ENCODE measurements at places on chromosomes 4 and X.

GRCh38 chr4:40349561-40350198 lies 14.5 kb downstream of the CHRNA9 start:
- DNase-seq: no peak

DNA sequence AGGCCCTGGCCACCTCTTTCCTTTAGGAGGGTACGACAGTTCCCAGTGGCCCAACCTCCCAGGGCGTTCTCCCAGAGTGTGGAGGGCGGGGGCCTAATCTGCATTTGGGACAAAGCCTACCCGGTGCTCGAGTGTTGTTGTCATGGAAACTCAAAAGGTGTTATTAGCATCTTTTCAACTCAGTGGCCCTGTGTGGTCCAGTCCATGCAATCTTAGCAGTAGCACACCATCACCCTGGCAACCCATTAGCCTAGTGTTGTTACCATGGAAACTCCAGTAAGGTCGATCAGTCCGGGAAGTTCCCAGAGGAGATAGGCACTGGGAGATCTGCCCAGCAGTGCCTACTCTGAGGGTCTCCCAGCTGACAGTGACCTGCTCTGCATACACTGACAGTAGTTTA lies 20.2 kb downstream of the APLN start:
- DNase-seq: no peak

- DNase-seq: no peak
Measured at GRCh38 chr4:40915318-40916217, 165.8 kb downstream of the NSUN7 start.

DNA sequence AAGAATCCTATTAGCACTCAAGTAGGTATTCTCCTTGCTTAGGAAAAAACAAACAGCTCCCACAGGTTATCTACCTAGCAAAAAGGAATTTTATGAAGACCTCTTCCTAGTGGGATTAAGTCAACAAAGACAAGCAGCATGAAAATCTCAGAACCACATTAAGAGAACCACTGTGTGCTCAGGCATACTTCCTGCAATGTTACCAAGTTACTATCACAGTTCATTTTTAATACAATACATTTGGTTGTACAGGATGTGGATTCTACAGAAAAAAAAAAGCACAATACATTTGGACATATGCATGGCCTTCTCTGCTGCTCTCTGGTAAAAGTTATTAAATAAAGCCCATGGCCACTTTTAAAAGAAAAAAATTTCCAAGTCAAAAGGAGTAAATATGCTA lies 193.7 kb downstream of the PPP3CA start:
- DNase-seq: no peak

- no peak for DNase-seq
Measured at GRCh38 chr4:131609039-131609438, 1540.1 kb upstream of the PCDH10 start.

DNA sequence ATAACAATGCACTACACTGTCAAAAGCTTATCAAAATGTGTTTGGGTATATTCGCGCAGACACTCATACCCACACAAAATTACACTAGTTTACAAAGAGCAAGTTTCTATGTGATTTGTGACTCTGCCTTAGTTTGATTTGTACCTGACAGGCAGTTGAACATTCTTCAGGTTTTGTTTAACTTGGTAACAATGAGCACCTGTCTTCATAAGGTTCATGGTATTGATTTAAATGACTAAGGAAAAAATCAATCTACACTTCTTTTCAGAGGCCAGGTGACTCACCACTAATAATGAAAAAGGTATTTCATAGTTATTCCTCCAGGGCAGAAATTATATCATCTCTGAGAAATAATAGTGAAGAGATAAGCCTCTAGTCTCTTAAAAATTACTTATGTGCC lies 1114.6 kb upstream of the AGA start:
- no peak for DNase-seq

DNA sequence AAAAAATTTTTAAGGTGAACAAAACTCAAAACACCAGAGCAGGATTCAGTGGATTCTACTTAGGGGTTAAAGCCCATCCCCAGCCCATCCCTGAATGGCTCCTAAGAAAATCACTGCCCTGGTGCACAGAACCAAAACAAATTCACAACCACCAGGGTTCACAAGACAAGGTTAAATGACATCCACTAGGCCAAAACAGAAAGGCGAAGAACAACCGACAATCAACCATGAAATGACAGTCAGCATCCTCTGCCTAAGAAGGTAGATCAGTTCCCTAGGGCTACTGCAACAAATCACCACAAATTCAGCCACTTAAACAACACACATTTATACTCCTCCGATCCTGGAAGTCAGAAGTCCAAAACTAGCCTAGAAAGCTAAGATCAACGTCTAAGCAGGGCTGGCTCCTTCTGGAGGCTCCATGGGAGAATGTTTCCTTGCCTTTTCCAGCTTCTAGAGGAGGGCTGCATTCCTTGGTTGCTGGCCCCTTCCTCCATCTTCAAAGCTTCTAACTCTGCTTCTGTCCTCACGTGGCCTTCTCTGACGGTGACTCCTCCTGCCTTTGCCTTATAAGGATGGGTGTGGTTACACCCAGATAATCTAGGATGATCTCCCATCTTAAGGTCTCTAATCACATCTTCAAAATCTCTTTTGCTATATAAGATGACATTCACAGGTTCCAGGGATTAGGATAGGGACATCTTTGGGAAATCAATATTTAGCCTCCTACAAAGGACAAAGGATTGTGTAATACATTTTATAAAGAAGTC lies 1.8 kb downstream of the CCNQ start:
- DNase-seq: no peak

DNA sequence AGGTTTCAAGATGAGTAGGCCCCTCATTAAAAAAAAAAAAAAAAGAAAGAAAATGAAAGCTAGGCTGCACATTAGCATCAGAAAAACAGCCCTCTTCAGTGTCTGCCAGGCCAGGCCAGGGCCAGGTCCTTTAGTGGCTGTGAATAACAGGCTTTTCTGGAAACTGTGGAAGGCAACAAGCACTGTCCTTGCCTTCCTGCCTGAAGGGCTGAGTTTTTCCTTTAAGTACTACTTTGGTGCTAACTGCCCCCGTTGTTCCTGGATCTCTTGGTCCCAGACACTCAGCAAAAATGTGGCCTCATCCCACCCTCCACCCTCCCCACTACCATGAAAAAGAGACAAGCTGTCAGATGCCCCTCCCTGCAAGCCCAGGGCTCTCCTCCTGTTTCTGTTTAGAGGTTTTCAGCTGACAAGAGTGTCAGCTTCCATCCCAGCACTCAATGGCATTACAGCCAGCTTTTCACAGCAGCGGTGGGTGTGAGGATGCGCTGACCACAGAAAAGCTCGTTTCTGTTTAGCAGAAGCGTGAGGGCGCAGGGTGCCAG lies 174.2 kb downstream of the NHS start:
- no peak for DNase-seq

DNA sequence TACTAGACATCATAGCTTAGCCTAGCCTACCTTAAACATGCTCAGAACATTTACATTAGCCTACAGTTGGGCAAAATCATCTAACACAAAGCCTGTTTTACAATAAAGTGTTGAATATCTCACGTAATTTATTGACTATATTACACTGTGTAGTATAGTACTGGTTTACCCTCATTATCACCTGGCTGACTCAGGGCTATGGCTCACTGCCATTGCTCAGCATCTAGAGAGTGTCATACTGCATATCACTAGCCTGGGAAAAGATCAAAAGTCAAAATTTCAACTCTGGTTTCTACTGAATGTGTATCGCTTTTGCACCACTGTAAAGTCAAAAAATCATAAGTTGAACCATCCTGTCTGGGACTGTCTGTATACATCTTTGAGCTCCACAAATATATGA lies 78.6 kb downstream of the CEP44 start:
- no peak for DNase-seq

- no peak for DNase-seq
Measured at GRCh38 chr4:165332502-165332901, 5.0 kb downstream of the MSMO1 start.

GRCh38 chrX:23884427-23885024 lies 23.2 kb downstream of the APOO start:
- no peak for DNase-seq

DNA sequence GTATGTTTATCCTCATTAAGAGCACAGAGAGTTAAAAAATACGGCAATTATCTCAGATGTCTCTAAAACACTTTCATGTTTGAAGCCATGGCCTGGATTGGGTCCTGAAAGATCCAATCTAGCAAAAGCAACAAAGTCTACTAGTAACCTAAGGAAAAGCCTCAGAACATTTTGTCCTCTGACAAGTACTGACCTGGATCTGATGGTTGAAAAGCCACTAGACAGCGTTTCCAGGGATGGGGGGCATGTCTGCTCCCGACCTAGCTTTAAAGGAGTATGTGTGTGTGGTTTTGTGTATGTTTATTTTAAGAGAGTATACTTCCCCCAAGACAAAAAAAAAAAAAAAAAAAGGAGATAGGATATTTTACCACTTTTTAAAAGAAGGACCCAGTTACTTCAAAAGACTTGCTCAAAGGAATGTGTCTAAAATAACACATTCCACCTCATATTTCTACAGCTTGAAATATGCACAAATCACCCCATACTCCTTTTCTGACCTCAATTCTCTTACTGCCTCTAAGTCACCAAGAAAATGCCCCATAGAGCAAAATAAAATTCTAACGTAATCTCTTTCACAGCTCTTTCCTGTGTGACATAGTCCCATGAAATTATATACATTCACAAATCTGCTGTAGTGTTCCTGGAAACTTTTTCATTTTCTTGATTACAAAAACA lies 189.0 kb upstream of the TTC29 start:
- DNase-seq: no peak

- no peak for DNase-seq
Measured at GRCh38 chr4:179392787-179393186, 1950.5 kb upstream of the AGA start.

DNA sequence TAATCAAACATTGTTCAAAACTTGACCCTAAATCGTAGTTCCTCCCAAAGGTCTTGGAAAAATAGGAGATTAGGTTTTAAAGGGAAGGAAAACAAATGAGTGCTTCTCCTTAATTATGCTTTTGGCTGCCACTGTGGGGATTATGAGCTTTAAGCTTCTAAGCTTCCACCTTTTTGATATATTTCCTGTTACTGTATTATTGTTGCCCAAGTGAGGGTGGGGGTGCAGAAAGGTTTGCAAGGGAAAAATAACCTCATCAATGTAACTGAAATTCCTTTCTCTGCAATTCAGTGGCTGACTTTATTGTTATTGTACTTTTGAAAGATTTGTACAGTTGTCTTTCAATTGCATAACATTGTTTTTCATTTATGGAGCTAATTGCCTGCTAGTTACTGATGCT lies 285.1 kb downstream of the FRMPD4 start:
- DNase-seq: no peak

DNA sequence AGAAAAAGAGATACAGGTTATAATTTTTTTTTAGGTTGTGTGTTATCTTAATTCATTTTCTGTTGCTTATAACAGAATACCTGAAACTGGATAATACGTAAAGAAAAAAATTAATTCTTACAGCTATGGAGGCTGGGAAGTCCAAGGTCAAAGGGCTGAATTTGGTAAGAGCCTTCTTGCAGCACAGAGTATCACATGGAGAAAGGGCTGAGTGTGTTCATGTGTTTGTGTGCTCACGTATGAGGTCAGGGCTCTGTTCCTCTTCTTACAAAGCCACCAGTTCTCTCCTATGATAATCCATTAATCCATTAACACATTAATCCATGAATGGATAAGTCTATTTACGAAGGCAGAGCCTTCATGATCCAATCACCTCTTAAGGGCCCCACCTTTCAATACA lies 8.6 kb upstream of the RAB28 start:
- no peak for DNase-seq

DNA sequence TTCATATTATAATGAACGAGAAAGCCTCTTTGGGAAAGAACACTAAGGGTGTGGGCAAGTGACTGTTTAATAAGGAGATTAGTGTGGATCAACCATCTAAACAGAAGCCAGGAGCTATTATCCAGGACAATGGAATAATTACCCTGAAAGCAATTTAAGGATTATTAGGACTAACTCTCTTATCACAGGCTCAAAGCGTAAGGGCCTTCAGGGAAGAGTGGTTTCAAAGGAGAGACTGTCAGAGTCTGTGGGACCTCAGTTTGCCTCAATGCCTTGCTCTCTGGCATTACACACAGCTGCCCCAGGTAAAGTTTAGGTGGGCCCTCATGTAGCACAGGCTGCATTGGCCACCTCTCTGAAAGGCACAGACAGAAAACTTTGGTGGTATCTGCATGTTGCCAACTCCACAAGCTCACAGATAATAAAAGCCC lies 717.2 kb upstream of the ADGRL3 start:
- no peak for DNase-seq

DNA sequence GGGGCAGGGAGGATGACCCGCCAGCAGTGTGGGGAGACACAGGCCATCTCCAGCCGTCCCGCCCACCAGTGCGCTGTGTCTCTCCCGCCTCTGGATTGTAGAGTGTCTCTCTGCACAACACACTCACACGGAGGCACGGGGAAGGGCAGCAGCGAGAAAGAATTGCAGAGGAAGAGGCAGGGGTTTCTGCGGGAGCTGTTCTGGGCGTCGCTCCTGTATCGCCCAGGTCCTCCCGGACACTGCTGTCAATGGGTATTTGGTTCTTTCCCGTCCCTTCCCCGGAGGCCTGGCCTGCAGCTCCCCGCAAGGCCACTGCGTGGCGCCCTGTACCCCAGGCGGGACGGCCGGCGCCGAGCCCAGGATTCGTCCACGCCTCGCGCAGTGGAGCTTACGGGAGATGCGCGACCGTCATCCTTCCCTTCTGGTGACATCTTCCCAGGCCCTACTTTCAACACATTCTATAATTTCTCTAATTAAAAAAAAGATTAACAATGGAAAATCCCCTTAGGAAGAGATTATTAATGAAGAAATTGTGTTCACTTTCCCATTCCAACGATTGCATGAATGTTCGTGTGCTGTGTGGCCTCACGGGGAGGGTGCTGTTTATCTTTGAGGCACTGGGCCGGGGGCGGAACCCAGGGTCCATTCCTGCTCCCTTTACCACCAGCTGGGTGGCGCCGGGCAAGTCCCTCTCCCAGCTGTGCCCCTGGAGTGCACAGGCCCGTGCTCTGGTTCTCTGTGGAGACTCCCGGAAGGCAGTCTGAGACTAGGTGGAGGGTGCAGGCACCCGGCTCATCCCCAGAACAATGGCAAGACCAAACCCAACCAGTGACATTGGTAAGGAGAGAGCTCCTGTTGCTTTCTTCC lies 95.7 kb downstream of the CPZ start:
- DNase-seq: no peak

- no peak for DNase-seq
Measured at GRCh38 chrX:18220786-18221185, at the start of gene BEND2. BEND2 (minus strand) TSS chrX:18220886; CDS start chrX:18220750, 136 bp downstream.

GRCh38 chr4:102601586-102602227 lies 100.5 kb downstream of the NFKB1 start:
- no peak for DNase-seq

DNA sequence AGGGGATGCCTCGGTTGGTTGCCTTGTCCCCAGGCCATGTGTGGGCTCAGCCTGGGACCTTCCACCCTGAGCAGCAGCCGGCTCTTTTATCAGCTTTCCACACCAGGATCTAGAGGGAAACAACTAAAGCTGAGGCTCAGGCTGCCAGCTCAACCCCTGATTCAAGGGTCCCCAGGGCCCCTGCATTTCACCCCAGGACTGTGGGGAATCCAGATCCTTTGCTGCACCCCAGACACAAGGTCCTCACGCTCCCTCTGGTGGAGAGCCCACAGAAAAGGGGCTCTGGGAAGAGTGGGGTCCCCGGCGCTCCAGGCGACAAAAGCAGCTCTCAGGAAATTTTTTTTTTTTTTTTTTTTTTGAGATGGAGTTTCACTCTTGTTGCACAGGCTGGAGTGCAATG lies 64.3 kb downstream of the ZFYVE28 start:
- DNase-seq: no peak
